Fibroblast of skin of scalp (primary cell): ENCODE measurements at places on chromosomes 3 and 15.

- DNase-seq = no peak
Observed at GRCh38 chr3:13011573-13012220, 61.5 kb downstream of the IQSEC1 start.

DNA sequence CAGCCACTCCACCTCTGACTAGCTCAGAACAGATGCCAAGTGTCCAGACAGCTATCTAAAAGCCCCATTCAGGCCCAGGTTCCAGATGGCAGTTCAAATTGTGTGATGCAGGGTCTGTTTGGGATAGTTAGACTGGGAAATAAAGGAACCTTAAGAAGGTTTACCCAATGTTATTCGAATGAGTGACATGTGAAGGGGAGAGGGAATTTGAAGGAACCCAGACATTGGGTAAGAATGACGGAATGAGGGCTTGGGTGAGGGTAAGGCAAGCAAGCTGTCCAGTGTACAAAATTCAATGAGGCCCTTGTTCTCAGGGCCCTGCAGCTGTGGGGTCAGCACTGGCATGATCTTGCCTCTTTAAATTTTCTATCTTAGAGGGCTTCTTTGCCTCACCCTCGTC is 34.1 kb downstream of the ATP13A5 start:
- DNase-seq = no peak

DNA sequence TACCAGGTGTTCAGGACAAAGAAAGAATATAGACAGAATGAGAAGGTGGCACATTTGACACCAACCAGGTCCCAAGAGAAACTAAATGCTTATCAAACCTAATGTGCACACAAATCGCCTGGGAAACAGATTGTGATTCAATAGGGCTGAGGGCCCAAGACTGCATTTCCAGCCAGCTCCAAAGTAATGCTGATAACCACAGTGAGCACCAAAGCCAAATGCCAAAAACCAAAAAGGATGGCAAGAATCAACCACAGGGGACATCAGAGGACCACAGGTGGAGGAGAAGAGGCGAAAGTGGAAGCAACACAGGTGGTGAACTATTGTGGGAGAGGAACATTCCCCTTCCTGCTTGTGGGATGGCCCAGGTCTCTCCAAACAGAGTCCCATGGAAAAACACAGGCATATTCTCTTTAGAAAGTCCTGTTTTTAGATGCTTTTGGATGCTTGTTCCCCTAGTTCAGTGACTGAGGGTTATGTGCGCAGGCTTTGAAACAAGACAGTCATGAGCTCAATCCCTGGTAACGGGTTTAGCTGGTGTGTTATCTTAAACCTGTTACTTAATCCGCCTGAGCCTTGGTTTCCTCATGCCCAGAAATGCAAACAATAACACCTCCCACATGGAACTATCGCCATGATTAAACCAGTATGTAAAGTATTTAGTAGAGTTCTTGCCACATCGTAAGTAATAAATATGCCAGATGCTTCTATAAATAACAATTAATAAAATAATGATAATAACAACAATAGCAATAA is 241.7 kb downstream of the ATP8B4 start:
- no peak for DNase-seq

- DNase-seq = no peak
Observed at GRCh38 chr3:71311661-71312046, 271.9 kb downstream of the FOXP1 start.

DNA sequence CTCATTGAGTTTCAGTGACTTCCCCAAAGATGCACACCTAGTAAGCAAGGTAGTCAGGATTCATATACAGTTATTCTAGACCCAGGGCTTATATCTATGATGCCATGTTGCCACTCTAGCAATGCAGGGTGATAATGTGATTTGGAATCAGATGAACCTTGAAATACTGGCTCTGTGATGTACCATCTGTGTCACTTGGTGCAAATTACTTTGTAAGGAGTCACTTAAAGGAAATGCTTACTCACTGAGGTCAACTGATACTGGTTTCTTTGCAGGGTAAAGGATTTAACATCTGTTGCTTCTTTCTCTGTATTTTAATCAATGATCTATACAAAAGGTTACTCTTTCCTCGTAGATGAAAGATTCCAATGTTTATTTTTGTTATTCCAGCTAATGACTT is 10.8 kb downstream of the ASB14 start:
- DNase-seq = peak; percentile 26

DNA sequence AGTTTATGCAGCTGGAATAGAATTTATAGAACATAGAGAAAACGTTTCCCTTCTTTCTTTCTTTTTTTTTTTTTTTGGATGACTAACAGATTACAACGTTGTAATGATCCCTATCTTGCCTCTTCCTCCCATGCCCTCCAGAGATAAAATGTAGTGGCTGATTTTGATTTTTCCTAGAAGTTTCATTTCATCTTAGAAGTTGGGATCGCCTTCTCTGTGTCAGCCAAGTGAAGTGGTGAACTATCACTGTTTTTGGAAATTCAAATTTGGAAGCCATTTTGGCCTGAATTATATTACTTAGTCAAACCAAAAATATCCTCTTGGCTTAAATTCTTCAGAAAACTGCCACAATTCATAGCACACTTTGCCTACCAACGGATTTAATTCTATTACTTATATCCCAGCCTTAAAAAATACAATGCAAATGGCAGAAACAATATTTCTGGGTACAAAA is 1025.5 kb upstream of the NR2F2 start:
- DNase-seq = no peak

DNA sequence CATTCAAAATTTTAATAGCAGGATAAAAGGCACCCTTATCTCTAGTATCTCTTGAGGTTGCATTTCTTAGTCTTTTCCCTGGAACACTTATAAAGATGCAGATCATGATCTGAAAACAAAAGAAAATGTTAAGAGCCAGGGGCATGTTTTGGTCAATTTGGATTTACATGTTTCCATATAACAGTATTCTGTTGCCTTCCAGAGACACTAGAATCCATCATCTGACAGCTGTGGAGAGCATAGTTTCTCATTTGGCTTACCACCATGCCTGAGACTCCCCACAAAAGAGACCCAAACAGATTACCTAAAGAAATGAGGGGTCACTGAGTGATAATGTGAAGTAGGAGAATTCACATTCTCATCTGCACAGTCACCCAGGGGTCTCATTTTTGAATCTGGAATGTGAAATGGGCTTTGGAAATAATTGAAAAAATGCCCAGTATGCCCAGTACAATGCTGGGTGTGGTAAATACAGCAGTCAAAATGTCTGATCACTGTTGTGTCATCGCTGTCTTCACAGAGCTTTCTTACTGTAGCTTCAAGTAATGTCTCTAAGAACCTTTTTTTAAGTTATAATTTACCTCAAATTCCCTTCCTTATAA is 79.9 kb upstream of the ZBTB20 start:
- peak; percentile 64 for DNase-seq

GRCh38 chr3:98577178-98577895 is 16.1 kb downstream of the CPOX start:
- DNase-seq = peak; percentile 56

- DNase-seq = no peak
Observed at GRCh38 chr3:122962149-122962548, 65.4 kb downstream of the SEMA5B start.

- DNase-seq = peak; percentile 7
Observed at GRCh38 chr3:60434950-60435349, 816.3 kb downstream of the FHIT start.

- no peak for DNase-seq
Observed at GRCh38 chr3:49222002-49222401, 50.6 kb downstream of the KLHDC8B start.

GRCh38 chr3:195885036-195885891 is 23.1 kb downstream of the TNK2 start:
- no peak for DNase-seq

DNA sequence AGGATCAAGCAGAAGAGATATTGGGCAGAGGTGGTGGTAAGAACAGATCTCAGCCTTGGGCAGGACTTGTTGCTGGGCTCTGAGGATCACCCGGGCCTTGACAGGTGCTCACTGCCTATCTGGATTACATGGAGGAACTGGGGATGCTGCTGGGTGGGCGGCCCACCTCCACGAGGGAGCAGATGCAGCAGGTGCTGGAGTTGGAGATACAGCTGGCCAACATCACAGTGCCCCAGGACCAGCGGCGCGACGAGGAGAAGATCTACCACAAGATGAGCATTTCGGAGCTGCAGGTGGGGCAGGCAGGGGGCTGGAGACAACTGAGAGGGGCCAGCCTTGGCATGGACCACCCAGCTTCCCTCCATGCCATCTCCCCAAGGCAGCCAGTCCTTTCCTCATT is 7.9 kb downstream of the ECE2 start:
- DNase-seq = no peak

DNA sequence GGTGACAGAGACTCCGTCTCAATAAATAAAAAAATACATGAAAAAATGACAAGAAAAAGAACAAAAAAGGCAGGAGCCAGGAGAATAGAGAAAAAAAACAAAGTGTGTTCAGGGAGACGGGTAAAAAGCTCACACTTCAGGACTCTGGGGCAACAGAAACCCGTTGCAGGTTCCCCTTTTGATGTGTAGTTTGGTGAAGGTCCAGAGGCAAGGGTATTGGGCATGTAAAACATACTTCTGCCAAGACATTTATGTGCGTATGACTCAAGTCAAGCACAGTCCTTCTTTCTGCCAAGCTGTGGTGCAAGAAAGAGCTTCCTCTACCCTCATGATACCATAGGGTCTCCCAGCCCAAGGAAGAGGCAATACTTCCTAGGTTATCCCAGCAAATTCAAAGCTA is 33.4 kb upstream of the STRIT1 start:
- no peak for DNase-seq

GRCh38 chr3:169244119-169244864 is 419.2 kb downstream of the MECOM start:
- no peak for DNase-seq

- peak; percentile 56 for DNase-seq
Observed at GRCh38 chr3:99505200-99505599, 133.2 kb upstream of the COL8A1 start.

DNA sequence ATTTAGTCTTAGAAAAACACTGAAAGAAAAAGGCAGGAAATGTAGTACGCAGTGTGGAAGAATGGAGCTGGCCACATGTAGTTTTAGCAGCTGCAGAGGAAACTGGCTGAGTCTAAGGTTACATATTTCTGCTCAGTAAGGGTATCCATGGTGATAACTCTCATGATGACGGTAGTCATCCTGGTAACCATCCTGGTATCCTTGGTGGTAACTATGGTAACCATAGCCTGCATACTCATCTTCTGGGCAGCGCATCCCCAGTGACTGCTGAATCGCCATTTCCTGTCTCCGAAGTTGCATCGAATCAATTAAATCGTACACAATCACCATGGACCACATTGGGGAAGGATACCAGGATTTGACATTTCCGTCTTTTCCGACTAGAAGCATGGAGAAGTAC is 35.7 kb downstream of the CCDC80 start:
- peak; percentile 95 for DNase-seq

DNA sequence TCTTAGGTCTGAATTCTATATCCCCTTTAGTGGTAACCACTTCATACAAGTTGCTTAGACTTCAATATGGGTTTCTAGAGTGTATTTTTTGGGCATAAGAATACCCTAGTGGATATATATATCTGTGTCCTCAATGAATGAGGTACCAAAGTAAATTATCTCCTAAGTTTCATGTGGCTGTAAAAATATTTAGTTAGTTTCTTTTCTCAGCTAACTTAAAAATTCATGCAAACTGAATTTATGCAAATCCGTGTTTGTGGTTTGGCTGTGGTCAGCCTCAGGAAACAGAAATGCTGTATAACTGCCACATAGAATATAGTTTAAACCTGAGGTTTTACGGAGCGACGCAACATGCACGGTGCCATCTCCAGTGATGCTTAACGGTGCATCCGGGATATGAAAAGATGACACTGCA is 80.3 kb downstream of the PEX5L start:
- DNase-seq = no peak

DNA sequence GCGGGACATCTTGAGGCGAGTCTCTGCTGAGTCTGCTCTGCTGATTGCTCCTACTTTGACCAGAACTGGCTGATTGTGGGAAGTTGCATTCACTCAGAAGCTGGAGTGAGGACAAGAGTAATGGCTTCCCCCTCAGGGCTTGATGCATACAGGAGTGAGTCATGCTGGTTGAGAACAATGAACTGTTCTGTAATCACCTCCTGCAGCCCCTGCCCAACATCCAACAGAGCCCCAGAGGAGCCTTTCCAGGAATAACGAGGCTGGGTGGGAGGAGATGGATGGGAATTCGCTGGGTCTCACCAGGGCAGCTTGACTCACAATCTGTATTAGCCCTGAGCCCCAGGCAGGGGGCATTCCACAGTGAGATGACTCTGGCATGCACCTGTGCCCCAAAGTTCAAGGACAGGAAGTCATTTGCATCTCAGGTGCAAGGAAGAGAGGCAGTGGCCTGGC is 85.0 kb downstream of the RAB11A start:
- DNase-seq = no peak

GRCh38 chr3:152638707-152639450 is 196.1 kb upstream of the P2RY1 start:
- no peak for DNase-seq

DNA sequence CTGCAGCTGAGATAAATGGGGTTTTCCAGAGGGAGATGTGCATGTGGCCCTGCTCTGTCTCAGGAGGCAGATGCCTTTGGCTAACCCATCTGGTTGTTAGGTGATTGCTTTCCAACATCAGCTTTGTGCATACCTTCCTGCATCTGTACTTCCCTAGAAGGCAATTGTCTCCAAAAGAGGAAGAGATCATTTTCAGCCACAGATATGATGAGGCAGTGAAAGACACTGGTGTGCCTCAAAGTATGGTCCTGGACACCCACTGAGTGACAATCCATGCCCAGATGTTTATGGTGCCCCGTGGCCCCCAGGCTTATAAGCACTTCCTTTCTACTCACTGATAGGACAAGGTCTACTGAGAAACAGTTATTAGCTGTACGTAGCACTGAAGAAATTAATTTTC is 117.5 kb upstream of the NR2F2 start:
- DNase-seq = no peak

GRCh38 chr15:66598095-66598815 is 32.5 kb upstream of the LCTL start:
- DNase-seq = peak; percentile 33

GRCh38 chr3:63863150-63864007 is at the start of the genes ATXN7 and THOC7:
ATXN7 (plus strand) TSS chr3:63863867; CDS start chr3:63912599, 48,732 bp downstream.
THOC7 (minus strand) TSS chr3:63863805; CDS start chr3:63863790, 15 bp downstream.
- DNase-seq = peak; percentile 76

DNA sequence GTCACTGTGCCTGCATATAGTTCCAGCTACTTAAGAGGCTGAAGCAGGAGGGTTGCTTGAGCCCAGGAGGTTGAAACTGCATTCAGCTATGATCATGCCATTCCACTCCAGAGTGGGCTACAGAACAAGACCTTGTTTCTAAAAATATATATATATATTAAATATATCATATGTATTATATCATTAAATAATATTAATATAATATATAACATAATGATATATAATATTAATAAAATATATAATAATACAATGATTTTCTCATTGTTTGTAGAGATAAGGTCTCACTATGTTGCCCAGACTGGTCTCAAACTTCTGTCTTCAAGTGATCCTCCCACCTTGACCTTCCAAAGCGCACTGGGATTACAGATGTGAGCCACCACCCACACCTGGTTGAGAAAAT is 101.8 kb downstream of the NAALADL2 start:
- no peak for DNase-seq

GRCh38 chr3:193809106-193809505 is 216.1 kb downstream of the OPA1 start:
- DNase-seq = no peak

GRCh38 chr15:28904003-28904402 is 18.2 kb downstream of the APBA2 start:
- no peak for DNase-seq

- DNase-seq = no peak
Observed at GRCh38 chr3:137062250-137062649, 104.5 kb downstream of the IL20RB start.

GRCh38 chr15:63843901-63844317 is 10.2 kb upstream of the HERC1 start:
- peak; percentile 77 for DNase-seq

GRCh38 chr3:186931532-186932280 is 1.4 kb downstream of the ST6GAL1 start:
- DNase-seq = no peak

GRCh38 chr15:90059208-90059985 is 42.9 kb downstream of the IDH2 start:
- DNase-seq = no peak
